ENCODE measurements at places on chromosomes 2 and 18. TPM values are rescaled to one million over a fixed set of nuclear protein-coding genes. Genes with fewer than 3 reads are reported as not detected.

Gene UGT1A10
- total RNA-seq: not detected

Gene ALPG
- total RNA-seq: not detected

Gene NCL
- 119 TPM for total RNA-seq

Gene CACNB4
- 4.2 TPM for total RNA-seq

Gene UGT1A4
- not detected for total RNA-seq

Gene MARCO
- 17.3 TPM for total RNA-seq

Gene KLHL14
- total RNA-seq: 0.44 TPM

Gene DPYSL5
- not detected for total RNA-seq

Gene GRB14
- total RNA-seq: 6.5 TPM

Gene DARS1
- 44.1 TPM for total RNA-seq

Gene POTEI
- total RNA-seq: not detected

Gene KCNJ13
- total RNA-seq: not detected

Gene MYO5B
- 7.5 TPM for total RNA-seq

Gene PLEKHH2
- 78.7 TPM for total RNA-seq

Gene REG1B
- not detected for total RNA-seq

Gene CD207
- 0.21 TPM for total RNA-seq

Gene ZC3H6
- total RNA-seq: 15.1 TPM

Gene CMPK2
- 9.2 TPM for total RNA-seq

Gene ZNF892
- 14.4 TPM for total RNA-seq

Gene IL1B
- 0.39 TPM for total RNA-seq

Gene AGXT
- not detected for total RNA-seq

Gene GPR45
- total RNA-seq: not detected

Gene WDFY1
- total RNA-seq: 33.1 TPM

Gene ZAP70
- 4.3 TPM for total RNA-seq

Gene LIMS1
- total RNA-seq: 33.7 TPM

Gene ADGRF3
- not detected for total RNA-seq

Gene GREB1L
- total RNA-seq: 17.8 TPM

Gene MEP1B
- total RNA-seq: not detected

Gene MC4R
- not detected for total RNA-seq

Gene DNPEP
- total RNA-seq: 43.7 TPM

Gene CREG2
- total RNA-seq: not detected

Gene GKN1
- not detected for total RNA-seq

Gene METTL4
- 8.0 TPM for total RNA-seq

Gene TMEM178A
- total RNA-seq: 3.0 TPM

Gene CD8B
- total RNA-seq: 3.1 TPM

Gene RPIA
- 6.3 TPM for total RNA-seq

Gene PAX8
- 6.5 TPM for total RNA-seq

Gene SH3BP4
- 31.8 TPM for total RNA-seq

Data from tibial nerve (tissue), 4 donors.